ENCODE measurements at places on chromosomes 16 and 17. TPM values are rescaled to one million over a fixed set of nuclear protein-coding genes. Genes with fewer than 3 reads are reported as not detected.

GRCh38 chr17:34865716-34866115 is 95.5 kb downstream of the CCT6B start:
- H3K27ac ChIP-seq = no peak overlapping the region
- no peak overlapping the region for H3K4me3 ChIP-seq

DNA sequence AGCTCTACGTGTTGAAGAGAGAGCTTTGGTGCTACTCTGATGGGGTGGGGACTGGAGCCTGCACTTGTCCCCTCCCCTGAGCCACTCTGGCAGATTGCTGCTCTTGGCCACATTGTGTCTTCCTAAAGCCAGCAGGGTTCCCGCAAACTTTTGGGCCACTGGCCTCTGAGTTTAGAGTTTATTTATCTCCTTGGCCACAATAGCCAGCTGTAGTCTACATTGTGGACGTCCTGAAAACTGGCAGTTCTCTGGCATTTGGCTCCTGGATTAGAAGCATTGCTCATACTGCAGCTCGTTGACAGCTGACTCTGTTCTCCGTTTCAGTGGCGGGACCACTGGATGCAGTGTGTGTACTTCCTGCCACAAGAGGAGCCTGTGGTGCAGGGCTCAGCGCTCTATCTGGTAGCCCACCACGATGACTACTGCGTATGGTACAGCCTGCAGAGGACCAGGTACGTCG is 34.6 kb downstream of the PRMT7 start:
- H3K36me3 ChIP-seq = peaks cover 46% of the 10 kb centered on the region
- no peaks in the 10 kb centered on the region for H3K4me1 ChIP-seq
- H3K4me3 ChIP-seq = no peak overlapping the region
- no peak for DNase-seq
- H3K27ac ChIP-seq = no peak overlapping the region

- H3K4me3 ChIP-seq = no peak overlapping the region
- H3K27me3 ChIP-seq = no peaks in the 10 kb centered on the region
- peaks cover 4% of the 10 kb centered on the region for H3K36me3 ChIP-seq
- H3K4me1 ChIP-seq = peaks cover 3% of the 10 kb centered on the region
Measured at GRCh38 chr17:1077986-1078711, 81.2 kb downstream of the TIMM22 start.

DNA sequence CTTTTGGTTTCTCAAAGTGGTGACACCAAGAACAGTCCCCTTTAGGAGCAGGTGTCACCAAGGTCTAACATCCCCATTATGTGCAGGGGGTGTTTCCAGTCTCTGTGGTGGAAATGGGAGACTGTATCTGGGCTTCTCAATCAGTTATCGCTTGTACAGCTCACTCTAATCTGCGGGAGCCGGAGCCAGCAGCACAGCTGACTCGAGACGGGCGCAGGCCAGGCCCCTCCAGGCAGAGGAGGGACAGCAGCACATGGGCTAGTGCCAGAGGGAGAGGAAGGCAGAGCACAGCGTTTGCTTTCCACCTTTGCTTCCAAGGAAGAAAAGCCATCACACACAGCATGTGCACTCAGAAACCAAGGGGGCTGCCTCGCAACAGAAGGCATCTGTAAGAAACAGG is 91.2 kb upstream of the CREBBP start:
- no peak overlapping the region for H3K4me3 ChIP-seq
- H3K4me1 ChIP-seq = no peaks in the 10 kb centered on the region
- peaks cover 4% of the 10 kb centered on the region for H3K36me3 ChIP-seq
- no peak overlapping the region for H3K27ac ChIP-seq
- DNase-seq = no peak

GRCh38 chr16:65476448-65476955 is 354.6 kb upstream of the CDH11 start:
- no peak overlapping the region for H3K4me3 ChIP-seq
- H3K27ac ChIP-seq = no peak overlapping the region
- H3K36me3 ChIP-seq = no peaks in the 10 kb centered on the region

The CCL7 gene
- total RNA-seq = not detected

The PRR35 gene
- total RNA-seq = not detected

The TP53TG3C gene
- not detected for total RNA-seq

The CDH5 gene
- 0.09 TPM for total RNA-seq

The CHAD gene
- total RNA-seq = not detected

The PPL gene
- total RNA-seq = 36.8 TPM

Measured in mesothelial cell of epicardium (in vitro differentiated cells).